Endothelial cell (in vitro differentiated cells): ENCODE measurements at places on chromosomes 3 and 15. TPM values are rescaled to one million over a fixed set of nuclear protein-coding genes. Genes with fewer than 3 reads are reported as not detected.

The SLC24A5 gene
- not detected for total RNA-seq

The RTP1 gene
- not detected for total RNA-seq

The ALPK3 gene
- total RNA-seq: 94.2 TPM

The MFN1 gene
- total RNA-seq: 30.7 TPM

The PLXNA1 gene
- 31.8 TPM for total RNA-seq

The RMDN3 gene
- 34.4 TPM for total RNA-seq

The LDHAL6B gene
- total RNA-seq: not detected

- no peak overlapping the region for H3K4me3 ChIP-seq
- H3K36me3 ChIP-seq: no peaks in the 10 kb centered on the region
- no peak for DNase-seq
- no peak overlapping the region for H3K27ac ChIP-seq
- H3K27me3 ChIP-seq: no peaks in the 10 kb centered on the region
These were observed 23.4 kb upstream of the MECOM start for GRCh38 chr3:169686874-169687273.

DNA sequence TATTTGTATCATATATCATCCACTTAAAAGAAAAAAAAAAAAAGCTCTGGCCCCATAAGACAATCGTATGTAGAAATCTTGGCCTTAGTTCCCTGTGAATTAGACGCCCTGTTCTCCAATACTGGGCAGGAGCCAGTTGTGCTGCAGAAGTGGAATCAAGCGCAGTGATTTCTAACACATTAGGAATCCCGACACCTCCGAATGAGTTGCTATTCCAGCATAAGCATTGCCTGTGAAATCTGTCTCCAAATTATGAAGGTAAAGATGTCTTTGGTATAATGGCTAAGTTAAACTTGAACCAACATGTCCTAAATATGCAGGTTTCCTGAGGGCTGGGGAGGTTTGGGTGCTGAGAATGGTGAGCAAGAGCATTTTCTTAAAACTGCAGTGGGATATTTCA, 199.4 kb upstream of the ARRDC4 start:
- H3K36me3 ChIP-seq: no peaks in the 10 kb centered on the region
- H3K27ac ChIP-seq: no peak overlapping the region
- no peak overlapping the region for H3K4me3 ChIP-seq
- no peak for DNase-seq

- H3K4me1 ChIP-seq: peaks cover 5% of the 10 kb centered on the region
- no peak for DNase-seq
These were observed 288.4 kb upstream of the LYSMD4 start for GRCh38 chr15:100021653-100022052.

DNA sequence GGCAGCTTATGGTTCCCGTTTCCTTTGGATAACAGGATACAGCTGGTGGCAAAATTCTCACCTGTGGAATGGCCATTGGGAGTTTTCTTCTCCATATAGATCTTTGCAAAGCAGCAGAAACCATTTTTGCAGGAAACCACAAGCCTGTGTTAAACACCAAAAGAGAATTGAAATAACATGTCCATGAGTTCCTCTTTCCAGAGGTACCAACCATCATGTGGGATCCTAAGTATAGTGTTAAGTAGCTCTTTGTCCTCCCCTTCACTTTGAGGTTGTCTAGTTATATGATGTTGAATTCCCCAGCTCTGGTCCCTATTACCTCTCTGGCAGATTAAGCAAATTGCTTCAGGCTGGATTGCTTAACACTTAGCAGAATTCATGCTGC, 94.9 kb downstream of the AKAP13 start:
- H3K4me1 ChIP-seq: peaks cover 75% of the 10 kb centered on the region
- no peak overlapping the region for H3K27ac ChIP-seq
- DNase-seq: no peak
- H3K4me3 ChIP-seq: no peak overlapping the region

DNA sequence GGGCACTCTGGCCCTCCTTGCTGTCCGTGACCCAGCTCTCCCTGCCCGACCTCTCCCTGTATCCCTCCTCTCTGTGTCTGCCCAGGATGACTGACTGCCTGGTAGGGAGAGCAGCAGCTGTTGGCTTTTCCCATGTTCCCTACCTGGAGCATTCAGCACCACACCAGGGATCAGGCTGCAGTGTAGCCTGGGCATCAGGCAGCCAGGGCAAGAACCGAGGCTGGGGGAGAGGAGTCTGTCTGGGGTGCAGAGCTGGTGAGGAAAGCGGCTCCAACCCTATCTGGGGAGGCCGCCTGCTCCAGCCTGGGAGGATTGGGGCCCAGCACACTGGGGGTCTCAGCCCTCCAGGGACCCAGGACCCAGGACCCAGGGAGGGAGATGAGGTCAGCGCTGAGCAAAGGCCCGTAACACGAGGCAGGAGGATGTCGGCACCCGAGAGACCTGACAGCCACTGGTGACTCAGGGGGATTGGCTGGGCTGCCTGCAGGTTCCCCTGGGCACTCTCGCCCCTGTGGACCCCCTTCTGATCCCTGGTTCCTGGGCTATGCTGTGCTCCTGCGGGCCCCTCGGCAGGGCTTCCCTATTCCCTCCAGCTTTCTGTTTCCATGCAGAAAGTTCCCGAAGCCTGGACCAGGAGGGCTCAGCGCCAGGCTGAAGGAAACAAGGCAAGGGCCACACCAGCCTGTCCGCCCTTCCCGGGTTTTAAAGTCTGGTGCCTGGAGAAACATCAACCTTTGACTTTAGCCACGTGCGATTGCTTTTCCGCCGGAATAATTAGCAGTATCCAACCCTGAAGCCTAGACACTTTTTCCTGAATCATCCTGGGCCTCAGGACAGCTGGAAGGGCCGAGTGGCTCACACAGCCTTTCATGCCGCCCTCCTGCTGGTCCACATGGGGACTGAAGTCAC, 128.2 kb upstream of the MEF2A start:
- H3K36me3 ChIP-seq: no peaks in the 10 kb centered on the region
- H3K27me3 ChIP-seq: peaks cover 7% of the 10 kb centered on the region
- peaks cover 11% of the 10 kb centered on the region for H3K4me1 ChIP-seq
- H3K4me3 ChIP-seq: no peak overlapping the region

- H3K4me1 ChIP-seq: no peaks in the 10 kb centered on the region
- DNase-seq: no peak
- H3K36me3 ChIP-seq: peaks cover 2% of the 10 kb centered on the region
- no peaks in the 10 kb centered on the region for H3K27me3 ChIP-seq
- H3K27ac ChIP-seq: no peak overlapping the region
These were observed 255.9 kb downstream of the DOCK3 start for GRCh38 chr3:50930371-50931208.

- peak overlapping the region; percentile 98 for H3K4me3 ChIP-seq
- H3K4me1 ChIP-seq: peaks cover 45% of the 10 kb centered on the region
- H3K27ac ChIP-seq: no peak overlapping the region
- H3K36me3 ChIP-seq: peaks cover 17% of the 10 kb centered on the region
These were observed 6.1 kb downstream of the GATA2 start for GRCh38 chr3:128486681-128487537.

DNA sequence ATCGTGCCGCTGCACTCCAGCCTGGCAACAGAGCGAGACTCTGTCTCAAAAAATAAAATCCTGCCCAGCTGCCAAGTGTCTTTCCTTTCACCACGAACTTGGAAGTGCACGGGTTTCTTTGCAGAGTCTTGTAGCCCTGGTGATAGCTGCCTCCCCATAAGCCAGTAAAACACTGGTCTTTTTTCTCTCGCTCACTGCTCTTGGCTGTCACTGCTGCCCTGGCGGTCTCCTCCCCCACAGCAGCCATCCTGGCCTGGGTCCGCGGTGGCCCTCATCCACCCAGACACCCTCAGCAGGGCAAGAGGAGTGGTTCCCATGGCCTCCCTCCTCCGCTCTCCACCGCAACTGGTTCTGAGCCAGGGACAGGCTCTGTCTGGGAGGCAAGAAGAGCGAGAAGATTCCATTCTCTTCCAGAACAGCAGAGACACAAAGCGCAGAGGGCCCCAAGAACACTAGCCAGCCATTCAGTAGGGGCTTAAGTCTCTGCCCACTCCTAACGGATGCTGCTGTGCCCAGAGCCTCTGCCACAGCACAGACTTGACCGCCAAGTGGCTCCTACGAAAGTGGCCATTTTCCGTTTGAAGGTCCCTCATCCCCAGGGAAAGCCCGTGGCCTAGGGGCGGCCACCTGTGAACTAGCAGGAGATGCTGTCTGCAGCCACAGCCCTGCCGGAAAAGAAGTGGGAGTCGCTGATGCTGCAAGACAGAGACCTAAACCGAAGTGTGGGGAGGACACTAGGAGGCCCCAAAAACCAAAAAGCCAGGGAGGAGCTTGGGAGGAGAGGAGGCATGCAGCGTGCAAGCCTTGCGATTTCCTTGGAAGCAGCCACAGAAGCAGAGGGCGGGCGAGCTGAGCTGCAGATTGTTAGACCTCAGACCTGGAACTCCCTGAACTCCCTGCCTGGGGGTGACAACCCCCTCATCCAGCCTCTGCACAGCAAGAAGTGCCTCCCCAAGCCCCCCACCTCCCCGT, 44.1 kb downstream of the KLHL25 start:
- peaks cover 49% of the 10 kb centered on the region for H3K4me1 ChIP-seq
- H3K36me3 ChIP-seq: peaks cover 39% of the 10 kb centered on the region
- no peak overlapping the region for H3K4me3 ChIP-seq
- H3K27ac ChIP-seq: peak overlapping the region; percentile 57
- H3K27me3 ChIP-seq: peaks cover 37% of the 10 kb centered on the region
- DNase-seq: no peak

DNA sequence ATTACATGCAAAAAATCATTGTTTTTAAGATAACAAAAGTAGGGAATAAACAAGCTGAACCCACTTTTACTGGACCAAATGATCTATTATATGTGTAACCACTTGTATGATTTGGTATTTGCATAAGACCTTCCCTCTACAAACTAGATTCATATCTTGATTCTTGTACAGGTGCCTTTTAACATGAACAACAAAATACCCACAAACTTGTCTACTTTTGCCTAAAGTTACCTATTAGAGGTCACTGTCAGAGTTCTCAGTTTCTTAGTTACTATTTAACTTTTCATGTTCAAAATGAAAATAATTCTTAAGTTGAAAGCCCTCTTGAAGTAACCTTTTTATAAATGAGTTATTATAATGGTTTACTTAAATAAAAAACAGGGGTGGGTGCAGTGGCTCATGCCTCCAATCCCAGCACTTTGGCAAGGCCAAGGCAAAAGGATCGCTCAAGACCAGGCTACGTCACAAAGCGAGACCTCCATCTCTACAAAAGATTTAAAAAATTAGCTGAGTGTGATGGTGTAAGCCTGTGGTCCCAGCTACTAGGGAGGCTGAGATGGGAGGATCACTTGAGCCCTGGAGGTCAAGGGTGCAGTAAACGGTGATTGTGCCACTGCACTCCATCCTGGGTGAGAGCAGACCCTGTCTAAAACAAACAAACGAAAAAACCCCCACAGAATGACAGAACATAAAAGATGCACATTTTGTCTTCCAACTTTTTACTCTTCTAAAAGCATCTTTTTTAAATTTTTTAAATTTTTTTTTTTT, 16.0 kb downstream of the ACTR8 start:
- H3K27me3 ChIP-seq: no peaks in the 10 kb centered on the region
- DNase-seq: no peak
- H3K36me3 ChIP-seq: peaks cover 22% of the 10 kb centered on the region
- H3K27ac ChIP-seq: no peak overlapping the region

GRCh38 chr15:69126054-69126469, 34.4 kb upstream of the GLCE start:
- no peaks in the 10 kb centered on the region for H3K36me3 ChIP-seq
- peaks cover 1% of the 10 kb centered on the region for H3K27me3 ChIP-seq
- H3K4me3 ChIP-seq: no peak overlapping the region
- H3K27ac ChIP-seq: no peak overlapping the region
- DNase-seq: no peak

DNA sequence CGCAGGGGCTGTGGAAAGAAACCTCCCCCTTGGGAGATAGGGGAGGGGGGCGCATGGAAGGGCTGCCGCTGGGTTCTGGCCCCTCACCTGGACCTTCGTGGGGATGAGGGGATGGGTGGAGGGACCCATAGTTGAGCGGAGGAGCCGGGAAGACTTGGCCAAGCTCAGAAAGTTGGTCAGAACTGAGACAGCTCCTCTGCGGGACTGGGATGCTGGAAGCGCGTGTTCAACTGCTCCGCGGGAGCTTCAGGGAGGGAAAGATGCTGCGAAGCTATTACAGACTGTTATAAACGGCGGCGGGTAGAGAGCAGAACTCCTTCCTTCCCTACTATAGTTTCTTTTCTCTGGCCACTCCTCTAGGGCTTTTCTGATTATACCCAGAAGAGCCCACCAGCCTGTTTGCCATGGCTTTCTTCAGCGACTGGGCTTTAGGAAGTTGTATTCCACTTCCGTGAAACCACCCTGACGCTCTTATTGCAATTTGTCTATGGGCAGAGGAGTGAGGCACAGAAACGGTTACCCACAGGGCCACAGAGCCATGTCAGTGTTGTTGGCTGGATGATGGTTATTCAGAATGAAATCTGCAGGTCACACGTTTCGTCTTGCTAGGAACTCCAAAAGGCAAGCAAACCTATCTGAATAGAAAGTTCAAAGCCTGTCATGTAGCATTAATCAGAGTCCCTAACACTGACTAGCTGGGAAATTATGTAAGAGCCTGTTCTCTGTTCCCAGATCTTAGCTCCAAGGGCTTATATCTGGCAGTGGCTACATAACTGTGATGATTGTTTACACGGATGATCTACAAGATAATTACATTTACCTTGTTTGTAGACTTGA, 1.1 kb downstream of the SYNPR start:
- peaks cover 1% of the 10 kb centered on the region for H3K27me3 ChIP-seq
- no peak overlapping the region for H3K27ac ChIP-seq
- peak overlapping the region; percentile 71 for H3K4me3 ChIP-seq
- DNase-seq: peak; percentile 19
- H3K4me1 ChIP-seq: peaks cover 11% of the 10 kb centered on the region
- H3K36me3 ChIP-seq: no peaks in the 10 kb centered on the region

DNA sequence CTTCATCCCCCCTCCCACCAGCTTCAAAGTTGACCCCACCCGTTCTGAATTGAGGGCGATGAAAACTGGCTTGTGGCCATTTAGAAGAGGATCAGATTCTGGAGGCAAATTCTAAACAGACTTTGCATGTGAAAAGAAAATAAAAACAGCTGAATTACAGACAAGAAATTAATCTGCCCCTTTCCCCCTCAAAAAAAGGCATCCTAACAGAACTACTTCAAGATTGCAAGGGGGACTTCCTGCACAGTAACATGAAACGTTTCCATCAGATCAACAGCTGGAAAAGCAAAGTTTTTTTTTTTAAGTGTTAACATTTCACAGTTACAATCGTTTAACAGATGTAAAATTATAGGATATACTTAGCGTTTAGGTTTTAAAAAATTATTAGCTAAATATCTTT, 229.3 kb downstream of the RORA start:
- peaks cover 6% of the 10 kb centered on the region for H3K36me3 ChIP-seq
- no peak for DNase-seq
- no peaks in the 10 kb centered on the region for H3K27me3 ChIP-seq
- no peak overlapping the region for H3K4me3 ChIP-seq

DNA sequence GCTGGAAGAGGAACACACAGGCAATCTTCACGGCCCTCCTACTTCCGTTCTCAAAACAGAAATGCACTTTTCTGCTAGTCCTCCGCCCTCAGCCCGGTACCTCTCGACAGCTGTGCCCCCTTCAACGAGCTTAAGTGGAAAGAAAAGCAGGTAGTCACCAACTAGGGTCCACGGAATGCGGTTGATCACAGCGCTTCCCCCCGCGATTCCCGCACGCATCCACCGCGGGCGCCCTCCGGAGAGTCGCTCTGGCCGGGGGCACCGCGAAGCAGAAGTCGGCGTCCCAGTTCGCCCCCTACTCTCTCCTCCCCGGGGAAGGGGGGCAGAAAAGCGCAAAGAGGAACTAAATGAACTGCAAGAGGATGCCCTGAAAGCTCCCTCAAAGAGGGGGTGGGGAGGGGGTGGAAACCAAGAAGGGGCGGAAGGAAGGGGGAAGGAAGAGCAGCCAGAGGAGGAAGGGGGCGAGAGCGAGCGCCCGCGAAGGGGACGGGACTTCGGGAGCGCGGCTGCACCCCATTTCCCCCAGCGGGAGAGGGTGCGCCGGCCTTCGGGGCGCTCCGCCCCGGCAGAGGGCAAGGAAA, 738 bp downstream of the ACAP2 start:
- peak overlapping the region; percentile 97 for H3K4me3 ChIP-seq
- H3K36me3 ChIP-seq: peaks cover 8% of the 10 kb centered on the region
- peak; percentile 38 for DNase-seq
